ENCODE measurements at places on chromosomes 2 and 18.

GRCh38 chr18:62499263-62499650 lies 23.6 kb upstream of the ZCCHC2 start:
- DNase-seq = no peak

GRCh38 chr2:239756031-239756789 lies 268.9 kb downstream of the NDUFA10 start:
- no peak for DNase-seq

DNA sequence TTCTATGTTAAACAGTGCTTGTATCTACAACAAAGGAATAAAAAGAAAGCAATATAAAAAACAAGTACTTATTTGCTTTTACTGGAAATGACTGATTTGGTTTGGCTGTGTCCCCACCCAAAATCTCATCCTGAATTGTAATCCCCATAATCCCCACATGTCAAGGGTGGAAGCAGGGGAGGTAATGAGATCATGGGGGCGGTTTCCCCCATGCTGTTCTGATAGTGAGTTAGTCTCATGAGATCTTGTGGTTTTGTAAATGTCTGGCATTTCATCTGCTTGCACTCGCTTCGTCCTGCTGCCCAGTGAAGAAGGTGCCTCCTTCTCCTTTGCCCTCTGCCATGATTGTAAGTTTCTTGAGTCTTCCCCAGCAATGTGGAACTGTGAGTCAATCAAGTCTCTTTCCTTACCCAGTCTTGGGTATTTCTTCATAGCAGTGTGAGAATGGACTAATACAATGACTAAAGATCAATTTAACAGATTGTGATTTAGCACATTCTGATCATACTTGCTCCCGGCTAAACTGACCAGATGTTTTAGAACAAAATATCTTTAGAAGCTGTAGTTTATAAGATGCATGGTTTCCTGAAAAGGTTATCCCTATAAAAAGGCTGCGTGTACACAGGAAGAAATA lies 19.9 kb downstream of the PTH2R start:
- no peak for DNase-seq

DNA sequence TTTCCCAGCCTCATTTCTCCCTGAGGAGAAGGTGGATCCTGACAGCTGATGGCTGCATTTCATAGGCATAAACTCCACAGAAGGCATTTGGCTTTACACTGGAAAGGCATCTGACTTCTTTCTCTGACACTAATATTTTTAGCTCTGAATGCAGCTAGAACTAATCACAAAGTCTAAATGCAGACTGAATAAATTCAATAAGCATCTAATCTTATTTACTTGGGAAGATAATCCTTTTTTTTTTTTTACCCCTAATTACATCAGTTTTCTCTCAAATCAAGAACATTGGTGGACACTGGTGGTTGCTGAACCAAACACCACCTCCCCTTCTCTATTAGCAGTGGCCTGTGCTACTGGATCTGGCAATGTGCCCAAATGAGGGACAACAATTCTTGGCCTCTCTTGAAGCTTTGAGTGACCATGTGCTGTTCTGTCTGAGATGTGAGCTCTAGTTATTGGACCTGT lies 50.9 kb upstream of the CD226 start:
- no peak for DNase-seq

Data from skeletal muscle cell (primary cell).